ENCODE measurements at places on chromosomes 5 and 9. TPM values are rescaled to one million over a fixed set of nuclear protein-coding genes. Genes with fewer than 3 reads are reported as not detected.
A peak's percentile ranks its signal among the peaks of the same experiment; 100 is the strongest.

- no peak for DNase-seq
Observed at GRCh38 chr9:20207176-20207575, 415.1 kb downstream of the MLLT3 start.

Gene DOK3
- total RNA-seq = not detected

Gene SEMA5A
- 22.3 TPM for total RNA-seq

DNA sequence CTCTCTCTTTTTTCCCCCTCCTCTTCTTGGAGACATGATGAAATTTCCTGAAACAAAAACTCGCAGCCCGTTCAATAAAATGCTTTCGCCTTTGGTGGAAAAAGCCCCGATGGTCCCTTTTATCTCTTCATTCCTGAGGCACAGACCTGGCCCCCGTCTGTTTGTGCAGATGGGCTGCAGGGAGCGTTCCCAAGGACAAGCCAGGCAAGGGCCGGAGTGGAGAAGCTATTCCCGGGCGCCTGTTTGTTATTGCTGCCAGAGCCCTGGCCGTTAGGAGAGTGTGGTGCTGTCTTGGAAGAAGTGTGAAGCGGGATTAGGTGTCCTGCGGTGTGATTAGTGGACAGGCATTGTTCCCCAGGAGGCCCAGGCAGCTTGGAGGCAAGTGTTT, 71.9 kb downstream of the SMIM23 start:
- DNase-seq = no peak

- peak; percentile 38 for DNase-seq
Observed at GRCh38 chr5:126680191-126680817, 79.6 kb downstream of the PHAX start.

- no peak for DNase-seq
Observed at GRCh38 chr5:125005266-125005665, 258.8 kb upstream of the ZNF608 start.

Gene SGCD
- total RNA-seq = 0.49 TPM

DNA sequence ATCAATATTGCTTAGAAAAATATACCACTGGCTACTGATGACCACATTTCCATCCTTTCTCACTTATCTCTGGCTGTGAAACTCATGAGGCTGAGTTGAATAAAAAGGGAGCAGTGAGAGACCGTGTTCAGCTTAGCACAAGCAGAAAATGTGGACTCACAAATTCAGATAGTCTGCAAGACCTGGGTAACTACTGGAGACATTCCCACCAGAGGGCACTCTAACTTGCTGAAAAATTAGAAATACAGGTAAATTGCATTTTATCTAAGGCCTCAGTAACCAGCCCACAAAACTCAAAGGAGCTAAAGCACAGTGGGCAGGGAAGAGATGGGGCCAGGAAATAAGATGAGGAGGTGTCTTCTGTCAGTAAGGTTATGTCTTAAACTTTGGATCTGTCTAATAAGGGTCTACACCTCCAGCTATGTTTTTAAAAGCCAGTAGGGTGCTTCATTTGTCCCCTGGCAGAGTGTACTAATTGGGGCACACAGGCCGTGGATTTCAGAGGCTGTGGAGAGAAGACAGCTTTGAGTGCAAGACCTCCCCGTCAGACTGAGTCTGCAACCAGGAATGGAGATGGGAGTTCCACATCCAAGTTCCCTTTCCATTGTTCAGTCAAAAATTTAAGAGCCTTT, 8.7 kb upstream of the NDUFB6 start:
- no peak for DNase-seq

DNA sequence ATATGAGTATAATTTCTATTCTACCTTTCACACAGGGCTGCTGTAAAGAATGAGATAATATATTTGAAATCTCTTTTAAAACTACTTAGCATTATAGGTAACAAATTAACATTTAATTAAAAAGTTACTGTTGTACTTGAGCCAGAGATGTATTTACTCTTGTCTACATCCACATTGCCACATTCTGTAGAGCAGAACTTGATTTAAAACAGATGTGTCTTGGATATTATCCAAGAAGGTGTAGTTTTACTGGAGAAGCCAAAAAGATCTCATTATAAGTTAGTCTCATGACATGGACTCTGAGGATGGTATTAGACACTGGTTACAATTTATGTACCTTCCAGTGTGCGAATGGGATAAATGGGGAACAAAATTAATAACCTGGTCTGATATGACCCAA, 293.1 kb upstream of the CCNH start:
- DNase-seq = no peak

- DNase-seq = no peak
Observed at GRCh38 chr5:36908544-36909260, 32.1 kb downstream of the NIPBL start.

DNA sequence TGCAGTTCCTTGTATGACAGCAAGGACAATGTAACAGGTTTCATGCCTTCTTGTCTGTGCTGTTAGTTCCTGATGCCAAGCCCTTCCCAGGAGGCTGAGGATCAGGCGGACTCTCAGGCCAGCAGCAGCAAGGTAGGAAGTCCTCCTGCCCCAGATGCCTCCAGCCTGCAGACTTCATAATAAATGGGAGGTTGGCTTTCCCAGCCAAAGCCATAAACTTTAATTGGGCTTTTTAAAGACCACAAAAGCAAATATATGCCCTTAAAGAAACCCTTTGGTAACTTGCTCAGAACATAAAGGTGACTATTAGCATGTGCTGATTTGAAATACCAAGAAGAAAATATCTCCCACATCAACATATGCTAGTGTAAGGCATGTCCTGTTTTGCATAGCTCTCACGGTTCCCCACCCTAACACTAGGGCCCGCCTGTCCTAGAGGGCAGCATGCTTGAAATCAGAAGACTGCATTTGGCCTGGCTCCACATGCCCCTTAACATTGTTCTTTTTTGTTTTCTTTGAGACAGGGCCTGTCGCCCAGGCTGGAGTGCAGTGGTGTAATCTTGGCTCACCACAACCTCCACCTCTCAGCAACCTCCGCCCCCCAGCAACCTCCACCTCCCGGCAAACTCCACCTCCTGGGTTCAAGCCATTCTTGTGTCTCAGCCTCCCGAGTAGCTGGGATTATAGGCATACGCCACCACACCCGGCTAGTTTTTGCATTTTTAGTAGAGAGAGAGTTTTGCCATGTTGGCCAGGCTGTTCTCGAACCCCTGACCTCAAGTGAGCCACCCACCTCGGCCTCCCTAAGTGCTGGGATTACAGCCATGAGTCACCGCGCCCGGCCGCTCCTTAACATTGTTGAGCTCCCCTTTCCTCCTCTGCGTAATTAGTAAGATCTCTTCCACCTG, 44.6 kb upstream of the FCN1 start:
- DNase-seq = no peak

DNA sequence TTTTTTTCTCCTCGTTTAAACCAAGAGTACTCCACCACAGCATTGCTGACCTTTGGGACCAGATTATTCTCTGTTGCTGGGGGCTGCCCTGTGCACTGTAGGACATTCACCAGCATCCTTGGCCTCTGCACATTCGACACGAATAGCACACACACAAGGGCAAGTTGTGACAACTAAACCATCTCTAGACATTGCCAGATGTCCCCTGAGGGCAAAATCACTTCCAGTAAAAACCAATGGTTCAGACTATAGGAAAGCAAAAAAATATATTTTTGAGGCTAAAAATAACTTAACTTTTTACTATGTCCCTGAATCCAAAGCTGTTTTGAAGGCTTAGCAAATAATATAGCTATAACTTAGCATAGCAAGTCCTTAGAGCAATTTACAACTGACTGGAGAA, 65.9 kb downstream of the SEMA5A start:
- no peak for DNase-seq

DNA sequence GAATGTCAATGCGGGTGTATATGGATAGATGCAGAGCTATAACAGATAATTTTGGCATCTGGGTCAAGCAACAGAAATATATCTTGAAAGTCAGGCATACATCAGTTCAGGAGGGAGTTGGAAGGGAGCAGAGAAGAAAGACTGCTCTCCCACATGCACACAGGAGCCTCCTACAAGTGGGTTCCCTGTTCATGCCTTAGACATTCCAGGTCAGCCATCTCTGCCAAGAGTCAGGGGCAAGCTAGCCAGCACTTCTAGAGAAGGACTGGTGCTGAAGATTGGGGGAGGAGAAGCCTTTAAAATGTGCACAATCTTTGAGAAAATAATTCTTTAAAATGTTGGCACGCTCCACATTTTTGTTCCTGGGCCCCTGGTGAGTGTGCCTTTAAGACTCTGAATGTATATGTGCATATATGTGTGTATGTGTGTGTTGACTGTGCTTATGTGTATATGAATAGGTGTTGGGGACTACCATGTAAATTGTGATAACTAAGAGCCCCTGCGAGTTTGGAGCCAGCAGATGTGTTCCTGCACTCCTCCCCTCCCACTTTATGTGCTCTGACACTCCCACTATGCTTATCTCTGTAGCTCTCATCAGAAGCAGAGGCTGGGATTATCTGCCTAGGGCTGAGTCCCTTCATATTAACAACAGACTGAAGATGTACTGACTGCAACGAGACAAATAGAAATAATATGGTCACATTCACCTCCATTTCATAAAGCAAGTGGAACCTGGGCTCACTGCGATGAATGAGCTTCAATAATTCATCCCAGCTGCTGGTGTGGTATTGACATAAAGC, 21.5 kb upstream of the DELE1 start:
- DNase-seq = no peak

Gene SPATA31C1
- total RNA-seq = not detected

GRCh38 chr5:68528821-68529273, 313.3 kb downstream of the PIK3R1 start:
- no peak for DNase-seq

GRCh38 chr9:131728961-131729360, 10.9 kb downstream of the RAPGEF1 start:
- no peak for DNase-seq

Gene TAF11L8
- not detected for total RNA-seq

Gene SEMA4D
- 0.86 TPM for total RNA-seq
